Non-pigmented ciliary epithelial cell (primary cell): ENCODE measurements at places on chromosomes 5 and 9.

- no peak for DNase-seq
These were observed 548.8 kb upstream of the IZUMO3 start for GRCh38 chr9:25094518-25094917.

DNA sequence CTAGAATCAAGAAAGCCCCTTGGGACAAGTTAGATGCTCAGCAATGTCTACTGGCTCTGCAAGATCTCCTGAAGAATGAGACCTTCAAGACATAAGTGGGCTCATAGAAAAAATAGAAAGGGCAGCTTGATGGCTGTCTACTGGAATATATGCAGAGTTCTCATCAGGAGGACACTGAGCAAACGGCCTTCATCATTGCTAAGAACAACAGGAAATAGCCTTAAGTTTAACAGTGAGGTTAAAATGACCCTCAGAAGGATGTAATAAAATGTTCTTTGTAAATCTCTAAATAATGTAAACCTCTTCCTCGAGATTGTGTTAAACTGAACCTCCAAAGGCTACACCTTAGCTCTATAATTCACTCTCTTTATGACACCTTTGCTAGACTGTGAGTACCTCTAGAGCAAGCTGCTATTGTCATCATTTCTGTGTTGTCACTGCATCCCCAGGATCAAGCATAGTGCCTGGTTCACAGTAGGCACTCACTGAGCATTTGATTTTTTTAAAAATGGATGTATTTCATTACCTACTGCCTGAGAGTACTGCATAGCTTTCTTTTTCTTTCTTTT is 22.2 kb upstream of the LHFPL2 start:
- no peak for DNase-seq

DNA sequence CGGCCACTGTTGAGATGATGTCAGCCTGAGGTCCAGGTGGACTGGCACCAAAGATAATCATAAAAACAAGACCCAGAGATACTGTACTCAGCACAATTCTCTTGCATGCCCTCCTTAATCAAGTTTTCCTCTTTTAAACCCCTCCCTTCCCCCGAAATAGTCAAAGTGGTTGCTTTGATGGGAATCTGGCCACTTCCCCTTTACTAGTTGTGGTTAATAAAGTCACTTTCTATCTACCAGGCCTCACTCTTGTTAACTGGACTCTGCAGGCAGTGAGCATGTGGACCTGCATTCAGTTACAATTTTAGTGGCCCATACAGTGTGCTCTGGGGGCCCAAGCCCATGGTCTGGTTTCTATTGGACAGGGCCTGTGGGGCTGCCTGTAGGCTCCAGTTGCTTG is 17.5 kb downstream of the FBP2 start:
- DNase-seq: no peak

- DNase-seq: no peak
These were observed 10.6 kb downstream of the FOXD1 start for GRCh38 chr5:73437777-73438644.

GRCh38 chr5:170481849-170482248 is 22.0 kb upstream of the KCNIP1 start:
- DNase-seq: no peak

- DNase-seq: no peak
These were observed 1236.0 kb downstream of the MAT2B start for GRCh38 chr5:164741376-164741775.

DNA sequence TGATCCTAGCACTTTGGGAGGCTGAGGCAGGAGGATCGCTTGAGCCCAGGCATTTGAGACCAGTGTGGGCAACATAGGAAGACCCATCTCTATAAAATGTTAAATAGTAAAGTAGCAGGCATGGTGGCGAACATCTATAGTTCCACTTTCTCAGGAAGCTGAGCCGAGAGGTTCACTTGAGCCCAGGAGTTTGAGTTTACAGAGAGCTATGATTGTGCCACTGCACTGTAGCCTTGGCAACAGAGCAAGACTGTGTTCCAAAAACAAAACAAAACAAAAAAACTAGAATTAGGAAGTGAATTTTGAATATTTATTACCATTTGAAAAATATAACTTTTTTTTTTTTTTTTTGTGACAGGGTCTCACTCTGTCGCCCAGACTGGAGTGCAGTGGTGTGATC is 26.8 kb upstream of the PAX5 start:
- DNase-seq: no peak

DNA sequence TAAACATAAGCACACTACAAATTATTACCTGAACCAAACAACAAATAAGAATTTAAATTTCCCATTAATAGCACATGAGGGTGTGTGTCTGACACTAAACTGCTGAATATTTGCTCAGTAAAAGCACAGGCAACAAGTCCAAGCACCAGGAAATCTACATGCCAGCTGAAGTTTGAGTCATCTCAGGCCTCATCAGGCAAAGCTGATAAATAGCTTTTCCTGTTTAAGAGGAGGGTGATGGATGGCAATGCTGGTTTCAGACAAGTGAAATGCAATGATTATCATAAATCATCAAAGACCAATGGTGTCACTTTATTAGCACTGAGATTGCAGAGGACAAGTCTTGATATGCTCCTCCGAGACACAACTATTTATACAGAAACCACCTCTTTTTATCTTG is 1668.0 kb upstream of the C9orf72 start:
- DNase-seq: no peak

DNA sequence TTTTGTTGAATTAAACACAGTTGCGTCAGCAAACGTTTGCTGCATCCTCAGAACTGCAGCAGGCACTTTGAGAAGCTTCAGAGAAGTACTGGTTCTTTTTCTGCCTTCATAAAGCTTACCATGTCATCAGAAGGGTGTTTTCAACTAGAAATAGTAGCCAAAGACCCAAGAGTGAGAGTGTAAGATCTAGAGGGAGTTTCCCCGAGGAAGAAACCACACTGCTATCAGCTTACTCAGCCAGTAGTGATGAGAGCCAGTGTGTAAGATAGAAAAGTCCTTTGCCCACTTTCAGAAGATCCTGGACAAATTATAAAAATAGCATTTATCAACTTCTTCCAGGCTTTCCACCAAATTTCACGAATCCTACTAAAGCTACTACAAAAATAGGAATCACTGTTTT is 154.5 kb downstream of the PAPPA start:
- DNase-seq: no peak

DNA sequence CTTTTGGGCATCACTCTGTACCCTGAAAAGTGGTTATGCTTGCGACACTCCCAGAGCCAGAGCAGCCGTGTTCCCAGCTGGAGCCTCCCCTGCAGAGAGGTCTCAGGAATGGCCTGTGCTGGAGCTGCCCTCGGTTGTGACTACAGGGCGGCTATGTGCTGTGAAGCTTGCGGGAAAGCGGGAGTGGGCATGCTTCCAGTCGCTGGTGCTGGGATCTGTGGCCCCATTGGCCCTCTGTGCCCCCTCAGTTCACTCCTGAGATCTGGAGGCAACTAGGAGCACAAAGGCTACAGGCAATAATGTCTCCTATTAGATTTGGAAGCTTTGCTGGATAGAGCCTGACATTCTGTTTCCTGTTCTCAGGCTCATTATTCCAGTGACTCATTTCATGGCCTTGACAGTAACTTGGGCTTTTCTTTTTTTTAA is 56.9 kb downstream of the GPR107 start:
- DNase-seq: no peak

DNA sequence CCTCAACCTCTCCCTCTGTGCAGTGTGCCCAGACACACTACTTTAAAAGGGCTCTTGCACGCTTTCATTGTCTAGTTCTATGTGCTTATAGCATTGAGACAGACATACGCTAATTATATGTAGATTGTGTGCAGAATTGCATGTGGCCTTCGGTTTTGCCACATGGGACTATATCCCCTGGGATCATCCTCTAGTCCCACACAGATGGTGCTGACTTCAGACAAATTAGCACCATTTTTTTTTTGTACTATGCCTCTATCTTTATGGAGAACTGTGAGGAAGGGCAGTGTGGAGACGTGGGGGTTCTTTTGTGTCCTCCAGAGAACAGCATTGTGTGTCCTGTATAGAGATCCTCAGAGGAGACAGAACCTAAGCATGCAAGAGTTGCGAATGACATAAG is 29.3 kb downstream of the PAPPA start:
- DNase-seq: no peak
